ENCODE measurements at places on chromosomes 16 and 17.

- no peak for DNase-seq
These were observed 3.3 kb upstream of the PPP1R1B start for GRCh38 chr17:39623356-39623950.

- DNase-seq = no peak
These were observed 40.7 kb upstream of the GPR139 start for GRCh38 chr16:20114356-20114755.

DNA sequence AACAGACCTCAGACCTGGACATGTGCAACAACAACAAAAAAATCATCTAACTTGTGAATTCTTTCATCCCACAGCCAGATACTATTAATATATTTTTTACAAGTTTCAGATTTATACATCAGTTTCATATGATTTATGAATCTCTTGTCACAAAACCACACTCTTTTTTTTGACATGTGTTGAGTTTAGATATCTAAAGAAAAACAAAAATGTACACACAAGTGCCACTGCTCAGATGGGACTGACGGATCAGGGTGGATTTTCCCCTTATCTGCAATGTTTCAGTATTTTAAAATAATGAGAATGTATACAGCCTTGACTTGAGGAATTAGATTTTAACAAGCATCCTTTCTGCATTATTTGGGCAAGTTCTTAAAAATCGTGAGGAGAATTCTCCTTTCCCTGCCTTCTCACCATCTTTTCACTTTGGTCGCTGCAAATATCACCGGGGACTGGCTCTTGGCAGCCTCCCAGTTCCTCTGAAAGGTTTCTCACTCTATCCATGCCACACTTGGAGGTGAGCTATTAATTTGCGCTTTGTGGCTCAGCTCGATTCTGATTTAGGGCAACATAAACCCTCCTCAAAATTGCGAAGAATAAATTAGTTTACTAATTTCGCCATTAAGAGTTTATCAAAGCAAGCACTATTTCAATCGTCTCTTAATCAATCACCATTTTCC lies 225.7 kb downstream of the XYLT1 start:
- DNase-seq = no peak

- DNase-seq = no peak
These were observed 122.4 kb downstream of the HIC1 start for GRCh38 chr17:2177235-2177811.

DNA sequence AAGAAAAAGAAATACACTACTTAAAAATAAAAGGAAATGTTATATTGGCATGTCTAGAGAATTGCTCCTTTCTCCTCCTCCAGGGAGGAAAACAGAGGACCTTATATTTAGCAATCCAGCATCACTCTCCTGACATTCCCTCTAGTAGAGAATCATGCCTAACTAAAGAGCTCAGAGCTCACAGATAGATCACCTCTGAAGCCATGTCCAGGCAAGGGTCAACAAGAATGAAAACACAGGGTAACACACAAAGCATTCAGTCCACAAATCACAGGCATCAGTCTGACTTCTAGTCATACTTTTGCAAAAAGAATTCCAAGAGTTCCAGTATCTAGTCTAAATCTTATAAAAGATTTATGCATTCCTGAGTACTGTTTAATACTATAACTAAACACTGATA lies 4.4 kb upstream of the HASPIN start:
- DNase-seq = no peak
